ENCODE measurements at places on chromosomes 2 and 18.
A peak's percentile ranks its signal among the peaks of the same experiment; 100 is the strongest.

DNA sequence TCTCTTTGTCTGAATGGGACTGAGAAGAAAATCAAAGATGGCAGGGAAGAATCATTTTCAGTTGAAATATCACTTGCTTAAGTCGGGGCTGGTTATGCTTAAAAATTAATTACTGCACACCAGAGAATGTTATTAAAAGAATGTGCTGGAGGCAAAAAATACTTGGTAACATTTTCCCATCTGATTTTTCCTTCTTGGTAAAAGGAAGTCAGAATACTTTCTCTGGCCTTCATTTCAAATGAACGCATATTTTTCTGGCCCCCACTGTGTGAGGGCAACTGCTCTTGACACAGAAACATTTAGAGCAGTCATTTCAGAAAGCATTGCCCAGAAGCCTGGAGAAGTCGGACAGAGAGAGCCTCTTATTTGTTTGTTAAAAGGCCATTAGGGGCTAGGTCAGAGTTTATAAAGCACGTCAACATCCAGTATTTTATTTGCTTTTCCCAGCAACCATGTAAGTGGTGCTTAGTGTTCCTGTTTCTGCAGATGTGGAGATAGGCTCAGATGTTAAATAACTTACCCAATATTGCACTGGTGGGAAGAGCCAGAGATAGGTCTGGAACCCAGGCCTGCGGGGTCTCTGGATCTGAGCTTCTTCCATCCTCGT is 32.9 kb upstream of the LYPD6B start:
- no peak for DNase-seq

GRCh38 chr2:72289283-72289682 is 141.6 kb upstream of the CYP26B1 start:
- no peak for DNase-seq

- DNase-seq = no peak
Measured at GRCh38 chr2:140808820-140809219, 1322.0 kb downstream of the LRP1B start.

GRCh38 chr2:8684878-8685696 is 3.2 kb downstream of the ID2 start:
- DNase-seq = peak; percentile 69

GRCh38 chr18:48951448-48952286 is 902 bp upstream of the SMAD7 start:
- DNase-seq = peak; percentile 92

DNA sequence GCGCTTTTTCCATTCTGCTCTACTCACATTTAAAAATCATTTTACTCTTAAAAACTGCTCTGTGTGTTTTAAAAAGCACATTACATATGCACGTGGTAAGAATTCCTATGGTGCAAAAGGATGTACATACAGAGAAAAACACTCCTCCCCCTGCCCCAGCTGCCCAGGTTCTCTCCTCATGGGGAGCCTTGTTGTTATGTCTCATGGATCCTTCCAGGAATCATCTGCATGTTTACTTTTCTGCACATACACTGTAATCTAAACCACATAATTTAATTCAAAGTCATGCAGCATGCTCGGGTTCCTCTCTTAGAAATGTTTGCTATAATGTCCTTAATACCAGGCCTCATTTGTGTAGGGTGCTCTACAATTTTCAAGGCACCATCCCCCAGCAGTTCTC is 243.3 kb downstream of the LOXHD1 start:
- no peak for DNase-seq

DNA sequence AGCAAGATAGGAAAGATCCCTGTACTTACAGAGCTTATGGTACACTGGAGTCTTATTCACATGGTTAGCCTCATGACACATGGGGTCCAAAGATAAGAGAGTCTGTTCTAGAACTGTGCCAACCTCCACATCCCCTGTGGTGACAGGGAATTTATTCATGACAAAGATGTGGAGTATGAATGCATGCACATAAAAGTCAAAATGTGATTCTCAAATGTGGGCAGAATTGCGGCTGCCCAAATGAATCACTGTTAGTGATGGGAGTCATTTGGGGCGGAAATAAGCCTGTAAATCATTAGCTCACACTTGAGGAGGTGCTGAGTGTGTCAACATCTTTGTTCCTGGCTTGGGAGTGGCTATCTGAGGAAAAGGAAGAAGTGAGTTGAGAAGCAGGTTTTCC is 560.6 kb downstream of the SLC4A3 start:
- DNase-seq = no peak

- no peak for DNase-seq
Measured at GRCh38 chr18:8951491-8951890, 151.0 kb upstream of the NDUFV2 start.

DNA sequence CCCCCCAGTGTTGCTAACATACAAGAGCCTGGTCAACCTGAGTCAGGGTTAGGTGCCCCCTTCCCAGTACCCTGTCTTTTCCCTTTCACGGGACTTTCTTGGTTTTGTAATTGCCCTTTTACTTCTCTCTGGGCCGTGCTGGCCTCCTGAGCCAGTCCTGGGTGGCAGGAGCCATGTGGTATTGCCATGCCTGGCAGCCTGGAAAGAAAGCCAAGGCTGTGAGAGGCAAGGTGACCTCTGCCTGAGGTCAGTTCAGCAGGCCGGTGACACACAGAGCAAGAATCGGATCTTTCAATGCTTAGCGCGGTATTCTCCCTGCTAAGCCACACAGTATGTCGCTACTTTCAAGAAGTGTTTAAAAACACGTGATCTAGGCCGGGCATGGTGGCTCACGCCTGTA is 52.3 kb downstream of the C18orf63 start:
- no peak for DNase-seq

DNA sequence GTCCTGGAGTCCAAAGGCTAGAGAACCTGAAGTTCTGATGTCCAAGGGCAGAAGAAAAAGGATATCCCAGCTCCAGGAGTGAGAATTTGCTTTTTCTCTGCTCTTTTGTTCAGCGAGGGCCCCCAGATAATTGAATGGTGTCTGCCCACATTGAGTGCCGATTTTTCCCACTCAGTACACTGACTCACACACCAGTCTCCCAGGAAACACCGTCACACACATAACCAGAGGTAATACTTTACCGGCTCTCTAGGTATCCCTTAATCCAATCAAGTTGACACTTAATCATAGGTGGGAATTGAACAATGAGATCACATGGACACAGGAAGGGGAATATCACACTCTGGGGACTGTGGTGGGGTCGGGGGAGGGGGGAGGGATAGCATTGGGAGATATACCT is 161.5 kb downstream of the WDR7 start:
- DNase-seq = no peak

GRCh38 chr2:45871541-45871940 is 220.1 kb downstream of the PRKCE start:
- DNase-seq = no peak

GRCh38 chr2:26712486-26713465 is 20.3 kb downstream of the KCNK3 start:
- DNase-seq = peak; percentile 73

DNA sequence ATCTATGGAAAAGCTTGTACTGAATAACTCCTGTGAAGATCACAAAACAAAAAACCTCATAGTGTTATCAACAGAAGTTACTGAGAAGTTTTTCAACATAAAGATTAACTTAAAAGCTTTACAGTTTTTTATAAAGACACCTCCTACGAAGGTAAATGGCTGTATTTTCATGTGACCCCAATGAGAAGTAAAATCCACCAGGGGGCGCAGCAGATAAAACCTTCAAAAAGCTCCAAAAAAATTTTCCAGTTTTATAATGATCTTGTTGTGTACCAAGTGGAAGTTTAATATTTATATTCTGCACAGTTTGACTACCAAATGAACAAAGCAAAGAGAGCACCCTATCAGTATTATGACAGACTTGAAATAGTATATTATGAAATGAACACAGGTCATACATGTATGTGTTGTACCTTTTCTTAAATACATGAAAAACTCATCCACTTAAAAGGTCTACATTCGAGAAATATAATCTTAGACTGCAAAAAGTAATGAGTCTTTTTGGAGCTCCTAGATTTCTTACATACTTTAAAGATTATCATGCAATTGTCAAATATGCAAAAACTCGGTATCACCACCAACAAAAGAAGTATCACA is 38.5 kb downstream of the PNO1 start:
- DNase-seq = peak; percentile 23

DNA sequence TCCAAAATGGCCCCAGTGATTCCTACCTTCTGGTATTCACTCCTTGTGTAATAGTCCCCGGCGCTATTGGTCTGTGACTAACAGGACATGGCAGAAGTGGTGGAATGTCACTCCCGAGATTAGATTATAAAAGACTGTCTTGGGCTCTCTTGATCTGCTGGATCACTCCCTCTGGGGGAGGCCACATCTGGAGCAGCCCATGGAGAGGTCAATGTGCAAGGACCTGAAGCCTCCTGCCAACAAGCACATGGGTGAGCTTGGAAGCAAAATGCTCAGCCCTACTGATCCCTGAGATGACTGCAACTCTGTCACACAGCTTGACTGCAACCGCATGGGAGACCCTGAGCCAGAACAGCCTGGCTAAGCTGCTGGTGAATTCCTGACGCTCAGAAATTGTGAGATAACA is 94.3 kb upstream of the GLI2 start:
- DNase-seq = no peak

GRCh38 chr2:135590619-135591260 is 59.5 kb downstream of the R3HDM1 start:
- DNase-seq = no peak

GRCh38 chr2:238108423-238109183 is 8.5 kb downstream of the ESPNL start:
- DNase-seq = peak; percentile 52
